ENCODE measurements at places on chromosomes 3 and 15. TPM values are rescaled to one million over a fixed set of nuclear protein-coding genes. Genes with fewer than 3 reads are reported as not detected.

The SLC24A5 gene
- polyA plus RNA-seq, result not detected

The C3orf20 gene
- not detected for polyA plus RNA-seq

The LYZL4 gene
- polyA plus RNA-seq, result not detected

The ROPN1 gene
- polyA plus RNA-seq, result 1.7 TPM

The SLC25A20 gene
- polyA plus RNA-seq, result 19.4 TPM

The ZNF106 gene
- polyA plus RNA-seq, result 13.0 TPM

The SLC6A1 gene
- polyA plus RNA-seq, result not detected

The SH3GL3 gene
- 0.16 TPM for polyA plus RNA-seq

The ZPLD1 gene
- polyA plus RNA-seq, result 0.82 TPM

The GOLGA6B gene
- polyA plus RNA-seq, result not detected

The SEMA3B gene
- 8.4 TPM for polyA plus RNA-seq

The CTXN2 gene
- polyA plus RNA-seq, result not detected

The NRG4 gene
- 0.62 TPM for polyA plus RNA-seq

The IL5RA gene
- not detected for polyA plus RNA-seq

The CPLX3 gene
- polyA plus RNA-seq, result not detected

The RTP3 gene
- not detected for polyA plus RNA-seq

The GJD2 gene
- polyA plus RNA-seq, result not detected

The LRRC31 gene
- not detected for polyA plus RNA-seq

The CLDN16 gene
- polyA plus RNA-seq, result 0.08 TPM

The SIDT1 gene
- 0.08 TPM for polyA plus RNA-seq

All from mammary epithelial cell (primary cell).